ENCODE measurements at places on chromosomes 3 and 15. TPM values are rescaled to one million over a fixed set of nuclear protein-coding genes. Genes with fewer than 3 reads are reported as not detected.

XCR1 gene
- not detected for polyA plus RNA-seq

- DNase-seq, result no peak
Observed at GRCh38 chr3:181558870-181559269, 152.9 kb upstream of the SOX2 start.

GRCh38 chr15:97087006-97087741 lies 756.7 kb downstream of the NR2F2 start:
- no peak for DNase-seq

CNTN4 gene
- 8.8 TPM for polyA plus RNA-seq

DNA sequence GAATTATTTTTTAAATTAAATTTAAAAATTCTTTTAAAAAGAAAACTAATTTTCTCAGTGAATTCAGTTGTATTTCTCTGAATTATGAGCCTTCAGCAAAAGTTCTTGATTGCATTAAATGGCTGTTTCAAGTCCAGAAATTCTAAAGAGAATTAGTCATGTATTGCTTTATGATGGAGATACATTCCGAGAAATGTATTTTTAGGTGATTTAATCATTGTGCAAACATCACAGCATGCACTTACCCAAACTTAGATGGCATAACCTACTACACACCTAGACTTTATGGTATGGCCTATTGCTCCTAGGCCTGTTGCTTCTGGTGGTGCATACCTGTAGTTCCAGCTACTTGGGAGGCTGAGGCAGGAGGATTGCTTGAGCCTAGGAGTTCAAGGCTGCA lies 44.3 kb upstream of the GCNT3 start:
- no peak for DNase-seq

- DNase-seq, result no peak
Observed at GRCh38 chr3:29345516-29346300, 64.8 kb downstream of the RBMS3 start.

CPEB1 gene
- 13.5 TPM for polyA plus RNA-seq

DNA sequence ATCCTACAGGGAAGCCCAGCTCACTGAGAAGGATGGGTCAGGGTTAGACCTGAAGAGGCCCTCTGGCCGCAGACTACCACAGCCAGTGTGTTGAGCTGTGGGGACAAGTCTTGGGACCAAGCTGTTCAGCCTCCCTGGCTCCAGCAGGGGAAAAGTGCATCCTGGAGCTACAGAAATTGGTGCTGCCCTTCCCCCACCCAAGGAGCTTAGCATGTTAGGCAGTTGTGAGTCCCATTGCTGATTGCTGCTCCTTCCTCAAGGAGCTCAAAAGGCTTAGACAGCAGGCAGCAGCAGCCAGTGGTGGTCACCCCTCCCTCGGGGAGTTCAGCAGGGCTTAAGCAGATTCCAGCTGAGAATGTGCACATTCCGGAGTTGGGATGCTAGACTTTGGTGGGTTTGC lies 165.6 kb downstream of the ATP8B4 start:
- no peak for DNase-seq

- no peak for DNase-seq
Observed at GRCh38 chr15:61146931-61147230, 82.2 kb downstream of the RORA start.

DNA sequence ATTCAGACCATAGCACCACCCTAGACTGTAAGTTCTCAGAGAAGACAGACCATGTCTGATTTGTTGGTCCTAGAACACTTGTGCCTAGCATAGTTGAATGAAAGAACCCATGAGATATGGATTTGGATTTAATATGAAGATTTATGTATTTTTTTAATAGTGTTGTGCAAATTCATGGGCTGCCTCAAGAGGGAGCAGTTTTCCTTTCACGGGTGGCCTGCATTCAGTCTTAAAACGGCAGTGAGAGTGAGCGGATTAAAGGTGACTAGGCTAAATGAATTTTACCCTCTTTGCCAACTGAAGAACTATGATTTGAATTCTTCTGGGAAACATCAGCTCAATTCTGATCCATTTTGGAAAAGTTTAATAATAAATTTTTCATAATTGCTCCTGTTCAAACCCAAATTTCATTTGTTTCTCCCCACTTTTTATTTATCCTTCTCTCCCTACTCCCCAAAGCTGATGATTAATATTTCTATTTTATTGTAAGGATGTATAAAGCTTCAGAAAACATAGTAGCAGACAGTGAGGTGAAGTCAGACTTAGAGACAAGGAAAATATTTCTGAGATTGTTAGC lies 67.3 kb downstream of the MORC1 start:
- DNase-seq, result no peak

- no peak for DNase-seq
Observed at GRCh38 chr15:84960391-84961113, 21.1 kb upstream of the PDE8A start.

DNA sequence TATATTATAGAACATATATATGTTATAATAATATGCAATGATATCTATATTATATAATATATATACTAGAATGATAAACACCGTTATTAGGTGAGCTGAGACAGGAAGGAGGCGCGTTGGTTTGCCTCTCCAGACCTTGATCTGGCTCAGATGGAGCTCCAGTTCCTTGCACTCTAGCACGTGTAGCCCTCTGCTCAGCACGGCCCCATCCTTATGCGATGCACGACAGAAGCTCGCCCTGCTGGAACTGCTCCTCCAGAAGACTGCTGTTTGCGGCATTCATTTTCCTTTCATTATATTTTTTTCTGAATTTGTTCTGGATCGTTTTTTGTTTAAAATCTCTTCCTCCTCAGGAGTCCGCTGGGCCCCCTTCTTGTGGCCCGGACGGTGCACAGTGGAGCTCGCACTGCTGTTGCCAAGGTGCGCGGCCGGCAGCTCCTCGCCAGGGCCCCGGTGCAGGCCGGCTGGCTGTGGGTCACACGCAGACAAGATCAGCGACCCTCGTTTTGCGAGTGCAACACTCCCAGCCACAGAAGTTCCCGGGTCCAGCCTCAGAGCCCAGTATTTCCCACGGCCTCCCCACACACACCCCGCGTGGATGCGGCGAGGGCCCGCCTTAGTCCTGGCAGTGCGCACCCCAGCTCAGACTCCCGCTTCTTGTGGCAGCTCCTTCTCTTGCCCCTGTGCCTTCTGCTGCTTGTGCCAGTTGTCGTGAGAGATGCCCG lies 112.2 kb downstream of the CHL1 start:
- peak; percentile 59 for DNase-seq

DNA sequence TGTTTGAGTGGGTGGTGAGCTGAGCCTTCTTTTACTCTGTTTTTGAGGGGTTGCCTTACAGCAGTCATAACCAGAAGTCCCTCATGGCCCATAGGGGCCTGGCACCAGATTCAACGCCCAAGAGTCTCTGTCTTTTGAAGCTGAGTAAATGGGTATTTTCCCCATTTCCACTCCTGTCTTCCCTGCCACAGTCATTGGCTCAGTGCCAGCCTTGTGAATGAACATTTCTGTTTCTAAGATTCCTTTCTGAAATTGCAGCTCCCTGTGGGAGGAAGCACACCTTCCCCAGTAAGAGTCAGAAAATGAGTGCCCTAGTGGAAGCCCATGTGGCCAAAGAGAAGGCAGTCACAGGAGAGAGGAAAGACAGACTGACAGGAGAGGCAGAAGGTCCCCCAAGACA lies 43.7 kb upstream of the POLR2M start:
- DNase-seq, result no peak

CLEC3B gene
- polyA plus RNA-seq, result 37.4 TPM

GRCh38 chr3:127673191-127674100 lies 694 bp downstream of the ABTB1 start:
- DNase-seq, result peak; percentile 41

ARHGEF26 gene
- polyA plus RNA-seq, result 14.4 TPM

PLSCR2 gene
- not detected for polyA plus RNA-seq

VGLL3 gene
- polyA plus RNA-seq, result not detected

- DNase-seq, result no peak
Observed at GRCh38 chr3:112687616-112688015, 46.7 kb upstream of the CCDC80 start.

CILP gene
- not detected for polyA plus RNA-seq

TMCO5A gene
- not detected for polyA plus RNA-seq

SHF gene
- polyA plus RNA-seq, result 93.7 TPM

NPAP1 gene
- not detected for polyA plus RNA-seq

DNA sequence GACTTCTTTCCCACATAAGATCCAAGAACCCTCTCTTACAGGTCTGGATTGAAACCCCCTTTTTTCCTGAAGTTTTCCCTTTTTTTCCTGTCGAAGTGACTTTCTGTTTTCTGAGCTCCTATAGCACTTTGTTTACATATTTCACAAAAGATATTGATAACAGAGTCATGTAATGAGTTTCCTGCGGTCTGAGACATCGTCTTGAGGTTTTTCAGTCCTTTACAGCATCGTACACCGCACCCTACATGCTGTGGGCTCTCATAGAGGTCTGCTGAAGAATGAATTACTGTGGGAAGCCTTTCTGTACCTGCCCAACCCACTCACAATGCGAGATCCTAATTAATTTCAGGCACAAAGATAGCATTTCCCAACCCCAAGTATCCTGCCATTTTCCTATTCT lies 53.1 kb downstream of the MCF2L2 start:
- DNase-seq, result no peak

- no peak for DNase-seq
Observed at GRCh38 chr15:57333487-57333886, 42.8 kb upstream of the CGNL1 start.

GRCh38 chr3:168001244-168001643 lies 94.5 kb downstream of the GOLIM4 start:
- DNase-seq, result no peak

DNA sequence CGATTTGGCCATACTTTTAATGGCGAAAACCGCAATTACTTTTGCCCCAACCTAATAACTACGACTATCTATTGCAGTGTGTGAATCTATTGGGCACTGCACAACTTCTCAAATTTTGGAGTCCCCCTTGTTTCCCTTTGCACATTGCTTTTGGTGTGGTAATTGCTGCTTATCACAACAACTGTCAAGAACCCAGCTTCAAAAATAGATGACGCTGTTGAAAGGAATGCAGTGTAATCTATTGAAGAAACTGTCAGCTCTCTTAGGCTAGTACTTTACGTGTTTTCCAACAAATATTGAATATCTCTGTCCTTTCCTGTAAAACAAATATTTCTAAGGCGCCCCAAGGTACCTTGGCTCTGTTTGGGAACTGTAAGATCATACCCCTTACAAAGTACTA lies 222.8 kb upstream of the UBE2E2 start:
- no peak for DNase-seq

- peak; percentile 47 for DNase-seq
Observed at GRCh38 chr3:129592381-129593131, 13.9 kb downstream of the PLXND1 start.

GRCh38 chr15:60183366-60183765 lies 179.3 kb downstream of the FOXB1 start:
- DNase-seq, result no peak

DNA sequence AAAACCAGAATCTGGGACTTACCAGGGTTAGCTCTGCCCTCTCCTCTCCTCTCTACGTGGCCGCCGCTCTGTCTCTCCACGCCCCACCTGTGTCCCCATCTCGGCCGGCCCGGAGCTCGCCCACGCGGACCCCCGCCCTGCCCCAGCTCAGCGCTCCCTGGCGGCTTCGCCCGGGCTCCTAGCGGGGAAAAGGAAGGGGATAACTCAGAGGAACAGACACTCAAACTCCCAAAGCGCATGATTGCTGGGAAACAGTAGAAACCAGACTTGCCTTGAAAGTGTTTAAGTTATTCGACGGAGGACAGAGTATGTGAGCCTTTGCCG lies 5.4 kb downstream of the ISL2 start:
- peak; percentile 33 for DNase-seq

GRCh38 chr3:185339945-185340344 lies 23.0 kb upstream of the MAP3K13 start:
- DNase-seq, result no peak

GRCh38 chr3:133759740-133760305 lies 13.6 kb downstream of the TF start:
- no peak for DNase-seq

DNA sequence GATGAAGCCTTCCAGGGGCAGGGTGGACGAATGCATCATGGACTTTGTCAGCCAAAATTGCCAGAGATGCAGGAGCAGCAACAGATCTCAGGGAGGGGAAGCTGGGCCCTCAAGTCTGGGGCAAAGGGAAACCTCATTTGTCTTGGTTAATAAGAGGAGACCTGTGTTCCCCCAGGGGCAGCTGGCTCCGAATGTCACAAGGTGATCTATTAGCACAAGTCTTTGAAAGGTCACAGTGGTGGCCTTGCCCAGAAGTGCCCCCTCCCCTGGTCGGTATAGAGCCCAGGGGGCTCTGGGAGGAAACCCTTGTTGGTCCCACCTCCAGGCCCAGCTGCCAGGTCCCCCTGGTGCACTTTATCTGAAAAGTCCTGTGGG lies 46.2 kb downstream of the ABTB1 start:
- DNase-seq, result no peak

GRCh38 chr15:60652870-60653269 lies 173.9 kb upstream of the ICE2 start:
- DNase-seq, result no peak

GRCh38 chr15:31887246-31887645 lies 143.1 kb upstream of the CHRNA7 start:
- no peak for DNase-seq

GOLGA8M gene
- not detected for polyA plus RNA-seq

CCDC54 gene
- not detected for polyA plus RNA-seq

DNA sequence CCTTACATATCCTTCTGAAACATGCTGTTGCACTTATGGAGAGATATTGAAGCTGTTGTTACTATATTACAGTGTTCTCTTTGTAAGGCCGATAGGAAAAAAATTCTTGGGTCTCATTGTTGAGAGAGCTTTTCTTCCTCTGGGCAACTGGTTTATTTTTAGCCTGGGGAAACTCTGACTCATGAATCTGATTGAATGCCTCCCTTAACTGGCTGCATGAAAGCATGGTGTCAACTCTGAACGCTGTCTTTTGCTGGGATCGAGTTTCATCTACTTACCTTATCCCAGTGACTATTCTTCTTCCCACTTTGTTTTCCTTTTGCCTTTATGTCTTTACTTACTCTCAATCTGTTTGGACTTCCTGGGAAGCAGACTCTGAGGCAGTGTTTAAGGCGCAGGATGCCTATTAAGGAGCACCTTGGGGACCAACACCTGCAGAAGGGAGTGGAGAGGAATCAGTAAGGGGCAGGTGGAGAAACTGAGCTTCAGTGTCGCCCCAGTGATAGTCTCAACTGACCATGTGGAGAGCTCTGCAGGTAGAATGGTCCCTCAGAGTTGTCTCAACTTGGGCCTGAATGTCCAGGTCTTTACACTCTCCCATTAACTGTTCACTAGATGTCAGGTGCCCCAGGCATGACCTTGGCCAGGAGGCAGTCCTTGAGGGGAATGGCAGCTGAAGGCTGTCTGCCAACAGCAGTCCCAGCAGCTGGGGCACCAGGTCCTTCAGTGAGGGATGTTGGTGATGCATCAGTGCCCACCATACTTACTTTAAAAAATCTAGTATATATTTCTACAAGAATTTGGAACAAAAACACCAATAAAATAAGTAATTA lies 88.9 kb upstream of the CCNL1 start:
- peak; percentile 19 for DNase-seq

FSTL1 gene
- 22.5 TPM for polyA plus RNA-seq

- DNase-seq, result peak; percentile 10
Observed at GRCh38 chr15:66706225-66706732, 4.2 kb downstream of the SMAD6 start.

DNA sequence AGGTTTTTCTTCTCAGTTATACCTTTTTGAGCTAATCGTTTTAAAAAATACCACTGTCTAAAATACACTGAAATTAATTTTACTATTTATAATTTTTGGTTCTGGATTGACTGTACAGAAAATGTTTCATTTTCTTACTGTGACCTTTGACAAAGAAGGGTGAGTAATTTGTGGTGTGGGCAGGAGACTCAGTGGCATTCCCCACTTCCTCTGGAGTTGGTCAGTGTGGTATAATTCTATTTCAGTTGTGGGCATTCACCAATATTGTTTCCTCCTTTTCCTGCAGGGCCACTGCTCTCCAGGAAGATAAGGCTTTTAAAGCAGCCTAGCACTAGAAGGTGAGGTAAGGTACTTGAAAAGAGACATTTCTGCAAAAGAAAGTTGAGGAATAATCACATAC lies 6.5 kb downstream of the DAG1 start:
- DNase-seq, result no peak
